Right lobe of liver (tissue), 6 donors: ENCODE measurements at places on chromosomes 1 and 21.

GRCh38 chr1:76267631-76268030 lies 193.1 kb downstream of the ST6GALNAC3 start:
- DNase-seq, result no peak

GRCh38 chr1:156467385-156467784 lies 33.2 kb downstream of the MEF2D start:
- DNase-seq, result no peak

- DNase-seq, result no peak
Measured at GRCh38 chr1:175968486-175969172, 225.2 kb upstream of the TNR start.

GRCh38 chr1:219544163-219544846 lies 68.6 kb downstream of the ZC3H11B start:
- no peak for DNase-seq

DNA sequence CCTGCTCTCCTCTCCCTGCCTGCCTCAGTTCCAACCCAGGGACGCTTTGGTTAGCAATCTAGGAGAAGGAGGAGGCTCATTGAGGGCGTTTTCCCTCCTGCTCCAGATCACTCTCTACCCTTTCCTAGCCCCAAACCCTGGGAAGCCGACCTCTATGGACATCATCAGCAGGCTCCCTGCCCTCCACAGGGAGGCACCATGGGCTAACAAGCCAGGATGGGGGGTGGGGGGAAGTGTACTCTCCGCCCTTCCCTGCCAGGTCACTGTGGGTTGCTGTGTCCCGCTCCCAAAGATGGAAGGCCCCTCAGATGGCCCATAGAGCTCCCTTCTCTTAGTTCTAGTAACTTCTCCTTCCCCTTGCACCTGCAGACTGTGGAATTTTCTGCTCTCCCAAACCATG lies 35.7 kb downstream of the KCND3 start:
- DNase-seq, result no peak

GRCh38 chr1:204920511-204920910 lies 49.8 kb downstream of the NFASC start:
- no peak for DNase-seq

DNA sequence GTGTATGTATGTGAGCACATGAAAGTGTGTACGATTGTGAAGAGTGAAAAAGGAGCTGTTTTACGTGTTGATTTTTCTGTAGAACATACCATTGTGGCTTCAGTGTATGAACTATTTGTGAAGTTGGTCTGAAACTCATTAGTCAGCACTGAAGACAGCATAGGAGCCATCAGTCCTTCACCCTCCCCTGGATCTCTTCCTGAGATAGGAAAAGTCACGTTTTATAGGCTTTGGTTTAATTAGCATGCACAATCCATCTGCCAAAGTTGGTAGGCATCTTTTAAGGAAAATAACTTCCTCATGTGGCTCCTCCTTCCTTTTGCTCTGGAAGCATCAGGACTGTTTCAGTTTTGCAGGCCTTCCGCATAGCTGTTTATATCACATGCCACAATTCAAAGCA lies 1.4 kb upstream of the RABIF start:
- no peak for DNase-seq

- DNase-seq, result no peak
Measured at GRCh38 chr21:36976882-36977651, 10.6 kb upstream of the HLCS start.

- DNase-seq, result no peak
Measured at GRCh38 chr1:8914466-8914865, 31.2 kb upstream of the CA6 start.

DNA sequence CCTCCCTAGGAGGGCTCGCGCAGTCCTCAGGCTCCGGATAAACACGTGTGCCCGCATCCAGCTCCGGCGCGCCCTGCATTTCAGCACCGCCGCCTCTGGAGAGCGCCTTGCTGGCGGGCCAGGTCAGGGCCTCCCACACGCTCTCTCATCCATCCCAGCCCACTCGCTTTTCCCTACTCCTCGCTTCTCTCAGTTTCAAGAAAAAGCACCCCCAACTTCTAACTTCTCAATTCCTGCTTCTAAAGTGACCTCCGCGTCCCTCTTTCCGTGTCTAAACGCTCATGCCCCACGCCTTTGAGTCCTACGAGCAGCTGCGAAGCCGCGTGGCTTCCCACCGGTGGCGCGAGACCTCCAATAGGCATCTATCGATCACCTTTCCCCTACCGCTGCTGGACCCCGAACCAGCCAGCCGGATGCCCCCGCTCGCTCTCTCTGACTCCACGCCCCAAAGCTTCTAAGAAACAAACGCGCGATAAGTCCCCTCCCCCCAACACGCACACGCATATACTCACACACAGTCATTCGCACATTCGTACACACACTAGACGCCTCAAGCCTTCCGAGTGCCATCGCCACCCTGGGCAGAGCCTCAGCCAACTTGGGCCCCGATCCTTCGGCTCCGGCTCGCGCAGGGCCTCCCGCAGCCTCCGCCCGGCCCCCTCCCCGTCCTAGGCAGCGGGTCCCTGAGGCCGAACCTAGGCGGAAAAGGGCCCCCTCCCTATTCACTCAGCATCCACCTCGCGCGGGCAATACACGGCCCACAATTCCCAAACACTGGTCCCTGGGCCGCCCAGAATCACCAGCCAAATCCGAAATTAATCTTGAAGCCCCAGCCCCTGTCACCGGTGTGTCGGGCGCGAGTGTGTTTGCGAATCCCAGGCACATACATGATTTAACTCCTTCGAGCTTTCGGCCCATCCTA lies 1.1 kb downstream of the NMNAT2 start:
- DNase-seq, result peak; percentile 68
